NCI-H2029 treated with DMSO at 0.1 percent for 48 hours (cell line): ENCODE measurements at places on chromosomes 7 and 10.

- DNase-seq: no peak
These were observed 71.2 kb downstream of the APBB1IP start for GRCh38 chr10:26509307-26509706.

GRCh38 chr7:157391036-157391710 is 54.4 kb downstream of the DNAJB6 start:
- DNase-seq: no peak

DNA sequence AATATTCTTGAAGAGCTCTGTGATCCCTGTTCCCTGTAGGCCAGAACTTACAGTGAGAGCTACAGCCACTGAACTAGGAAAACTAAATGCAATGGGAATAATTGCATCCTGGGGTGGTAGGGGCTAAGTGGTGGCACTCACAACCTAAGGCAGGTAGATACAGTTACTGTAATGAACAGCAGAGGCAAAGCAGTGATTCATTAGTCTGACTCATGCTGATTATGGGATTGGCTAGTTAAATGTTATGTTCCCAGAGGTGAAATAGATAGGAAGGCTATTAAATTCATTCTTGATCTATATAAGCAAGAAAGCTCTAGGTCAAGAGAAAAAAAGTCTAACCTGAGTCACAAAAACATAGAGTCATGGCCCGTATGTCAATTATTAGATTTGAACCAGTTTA is 173.1 kb upstream of the MALRD1 start:
- DNase-seq: no peak

DNA sequence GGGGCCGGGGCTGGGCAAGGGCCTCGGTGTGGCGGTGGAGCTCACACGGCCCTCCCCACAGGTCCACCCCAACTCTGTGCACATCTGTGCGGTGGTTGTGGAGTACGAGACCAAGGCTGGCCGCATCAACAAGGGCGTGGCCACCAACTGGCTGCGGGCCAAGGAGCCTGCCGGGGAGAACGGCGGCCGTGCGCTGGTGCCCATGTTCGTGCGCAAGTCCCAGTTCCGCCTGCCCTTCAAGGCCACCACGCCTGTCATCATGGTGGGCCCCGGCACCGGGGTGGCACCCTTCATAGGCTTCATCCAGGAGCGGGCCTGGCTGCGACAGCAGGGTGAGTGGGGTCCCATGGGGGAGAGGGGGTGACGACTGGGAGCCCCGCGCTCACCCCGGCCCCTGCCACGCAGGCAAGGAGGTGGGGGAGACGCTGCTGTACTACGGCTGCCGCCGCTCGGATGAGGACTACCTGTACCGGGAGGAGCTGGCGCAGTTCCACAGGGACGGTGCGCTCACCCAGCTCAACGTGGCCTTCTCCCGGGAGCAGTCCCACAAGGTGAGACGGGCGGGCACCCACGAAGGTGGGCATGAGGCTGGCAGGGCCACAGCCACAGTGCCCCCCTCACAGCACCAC is 8.8 kb downstream of the TMEM120A start:
- DNase-seq: no peak

DNA sequence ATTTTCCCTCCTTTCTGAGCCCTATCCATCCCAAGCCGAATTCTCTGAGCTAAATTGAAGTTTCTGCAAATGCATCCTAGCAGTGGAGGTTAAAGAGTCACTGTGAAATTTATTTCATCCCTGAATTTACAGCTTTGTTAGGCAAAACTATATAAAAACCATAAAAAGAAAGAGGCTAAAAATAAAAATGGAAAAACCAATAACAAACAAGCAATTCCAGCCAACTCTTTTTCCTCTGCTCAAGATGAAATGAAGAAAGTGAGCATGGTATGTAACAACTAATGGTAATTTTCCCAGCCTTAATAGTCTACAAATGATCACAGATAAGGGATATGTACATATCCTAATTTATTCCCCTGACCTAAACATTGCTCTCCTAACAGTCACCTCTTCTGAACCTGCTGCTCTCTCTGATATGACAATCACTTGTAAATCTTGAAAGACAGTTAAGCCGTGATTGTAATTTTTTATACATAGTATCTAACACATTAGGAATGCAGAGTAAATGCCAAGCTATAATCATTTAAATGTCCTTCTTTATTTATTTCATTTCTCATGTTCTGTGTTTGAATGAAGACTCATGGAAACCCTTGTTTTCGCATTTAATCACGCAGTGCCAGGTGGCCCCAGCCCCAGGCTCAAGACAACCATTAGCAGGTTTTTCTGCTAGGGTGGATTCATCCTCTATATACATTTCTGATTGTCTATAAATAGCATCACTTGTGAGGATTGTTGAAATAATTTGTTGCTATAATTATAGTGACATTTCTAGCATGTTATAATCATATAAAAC is 48.6 kb upstream of the NRP1 start:
- no peak for DNase-seq

- DNase-seq: no peak
These were observed 25.6 kb upstream of the CRTAC1 start for GRCh38 chr10:98055841-98056516.

- no peak for DNase-seq
These were observed 64.2 kb downstream of the PWWP2B start for GRCh38 chr10:132461103-132461682.

- DNase-seq: no peak
These were observed 190.9 kb downstream of the RNLS start for GRCh38 chr10:88392222-88392621.

DNA sequence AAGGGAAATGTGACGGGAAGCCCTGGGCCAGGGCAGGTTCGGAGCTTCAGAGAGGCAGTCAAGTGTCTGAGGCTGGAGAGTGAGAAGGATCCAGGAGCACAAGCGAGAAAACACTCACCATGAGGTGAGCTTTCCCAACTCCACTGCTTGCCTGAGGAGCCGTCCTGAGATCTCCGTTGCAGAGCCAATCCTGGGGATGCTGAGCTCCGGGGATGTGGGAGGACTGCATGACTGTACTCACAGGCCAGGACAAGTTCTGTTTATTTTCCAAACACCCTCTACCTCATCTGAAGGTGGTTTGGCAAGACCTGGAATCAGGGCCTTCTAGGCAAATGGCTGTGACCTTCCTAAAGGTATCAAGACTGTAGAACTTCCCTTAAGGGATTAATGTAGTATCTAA is 38.7 kb downstream of the GLI3 start:
- no peak for DNase-seq

- no peak for DNase-seq
These were observed 51.0 kb downstream of the ATXN7L1 start for GRCh38 chr7:105825371-105825770.

DNA sequence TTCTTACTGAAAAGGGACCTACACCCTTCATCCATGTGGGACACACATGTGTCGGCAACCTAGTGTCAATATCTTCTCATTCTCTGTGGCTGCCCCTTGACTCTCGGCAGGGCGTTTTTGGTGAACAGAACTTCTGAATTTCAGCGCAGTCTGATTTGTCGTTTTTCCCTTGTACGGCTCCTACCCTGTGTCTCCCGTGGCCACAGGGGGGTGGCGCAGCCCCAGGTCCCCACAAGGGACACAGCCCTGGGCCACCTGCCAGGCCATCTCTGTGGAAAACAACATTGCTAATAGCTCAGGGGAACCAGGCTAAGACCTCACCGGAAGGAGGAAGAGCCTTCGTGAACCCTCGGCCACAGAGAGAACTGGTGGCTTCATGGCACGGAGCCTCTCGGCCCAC is 53.1 kb upstream of the NKX6-2 start:
- DNase-seq: no peak

DNA sequence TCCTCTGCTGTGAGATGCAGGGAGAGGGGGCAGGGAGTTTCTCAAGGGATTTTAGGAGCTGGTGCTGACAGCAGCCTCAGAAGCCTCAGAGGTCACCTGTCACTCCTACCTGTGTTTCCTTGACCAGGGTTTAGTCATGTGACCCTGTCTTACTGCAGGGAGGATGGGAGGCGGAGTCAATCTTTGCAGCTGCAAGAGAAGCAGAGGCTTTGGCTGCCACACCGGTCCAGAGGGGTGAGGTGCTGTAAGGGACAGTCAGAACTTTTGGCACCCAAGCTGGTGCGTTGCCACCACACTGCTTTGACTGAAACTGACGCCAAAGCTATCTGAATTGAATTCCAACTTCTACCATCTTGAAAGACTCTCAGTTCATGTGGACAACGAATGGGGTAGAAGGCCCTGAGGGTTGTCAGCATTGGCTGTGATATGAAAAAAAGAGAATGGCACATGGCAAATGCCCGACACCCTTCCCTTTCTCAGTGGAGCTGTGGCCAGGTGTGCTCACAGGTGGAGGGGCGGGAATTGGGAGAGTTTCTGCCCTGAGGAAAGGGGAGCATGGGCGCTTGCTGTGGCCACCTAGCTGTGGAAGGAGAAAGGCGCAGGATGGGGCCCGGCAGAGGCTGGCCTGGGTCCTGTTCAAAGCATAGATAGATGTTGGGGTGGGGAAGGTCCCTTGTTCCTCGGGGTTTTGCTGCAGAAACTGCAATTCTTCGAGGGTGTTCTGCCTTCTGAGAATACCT is 69.3 kb downstream of the ARHGAP22 start:
- no peak for DNase-seq

DNA sequence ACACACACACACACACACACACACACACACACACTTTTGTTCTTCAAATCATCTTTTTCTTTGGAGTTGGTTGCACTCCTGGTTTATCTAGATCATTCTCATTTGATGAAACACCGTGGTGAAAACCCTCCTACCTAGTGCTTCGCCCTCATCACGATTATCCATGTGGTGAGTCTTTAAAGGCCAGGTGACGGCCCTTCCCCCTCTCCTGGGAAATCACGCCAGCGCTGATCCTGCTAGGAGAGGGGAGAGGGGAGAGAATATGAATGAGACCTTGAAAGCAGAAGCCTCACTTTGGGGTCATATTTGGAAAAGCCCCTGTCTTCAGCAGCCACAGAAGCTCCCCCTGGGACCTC is 103.9 kb upstream of the LRRC4 start:
- no peak for DNase-seq

- no peak for DNase-seq
These were observed 23.7 kb upstream of the MRC1 start for GRCh38 chr10:17785276-17785930.

DNA sequence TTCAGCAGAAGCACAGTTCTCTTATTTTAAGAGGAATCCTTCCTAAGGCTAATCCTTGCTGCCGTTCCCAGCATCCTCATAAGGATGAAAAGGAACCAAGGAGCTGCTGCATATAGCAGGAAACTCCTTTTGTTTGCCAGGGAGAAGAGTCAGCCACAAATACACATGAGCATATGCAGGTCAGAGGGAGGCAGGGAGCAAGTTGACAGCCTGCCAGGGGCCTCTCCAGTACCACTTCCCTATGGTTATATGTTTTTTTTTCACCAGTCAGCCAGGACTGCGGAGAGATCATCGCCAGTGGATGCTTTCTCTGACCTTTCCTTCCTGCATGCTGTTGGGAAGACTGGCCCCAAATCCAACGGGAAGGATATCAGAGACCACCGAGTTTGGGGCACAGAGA is 39.8 kb downstream of the SLC35B4 start:
- DNase-seq: peak; percentile 35

DNA sequence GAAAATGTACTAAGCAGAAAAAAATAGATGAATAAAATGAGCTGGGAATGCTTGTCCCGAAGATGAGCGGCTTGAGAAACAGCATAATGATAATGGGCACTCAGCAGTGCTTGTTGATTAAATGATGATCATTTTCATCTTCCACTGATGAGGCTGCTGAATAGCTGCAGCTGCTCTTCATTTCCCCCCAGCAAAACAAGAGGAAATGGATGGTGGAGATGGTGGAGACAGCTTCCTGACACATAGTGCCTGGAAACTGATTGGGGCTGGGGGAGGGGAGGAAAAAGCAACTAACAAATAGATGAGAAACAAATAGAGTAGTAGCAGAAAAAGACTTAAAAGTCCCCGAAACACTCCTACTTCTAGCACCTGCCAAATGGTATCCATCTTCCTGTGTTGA is 41.4 kb downstream of the MRC1 start:
- no peak for DNase-seq

DNA sequence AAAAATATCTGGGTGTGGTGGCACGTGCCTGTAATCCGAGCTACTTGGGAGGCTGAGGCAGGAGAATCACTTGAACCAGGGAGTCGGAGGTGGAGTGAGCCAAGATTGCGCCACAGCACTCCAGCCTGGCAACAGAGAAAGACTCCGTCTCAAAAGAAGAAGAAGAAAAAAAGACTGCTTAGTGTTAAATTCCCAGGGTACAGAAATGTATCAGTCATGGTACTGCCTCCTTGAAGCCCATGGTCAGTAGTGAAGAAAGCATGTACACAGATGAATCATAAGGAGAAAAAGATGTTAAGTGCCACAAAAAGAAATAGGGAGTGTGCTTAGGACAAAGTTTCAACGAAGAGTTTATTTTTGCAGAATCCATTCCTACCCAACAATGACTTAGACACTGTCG is 62.5 kb upstream of the KMT2E start:
- DNase-seq: no peak

DNA sequence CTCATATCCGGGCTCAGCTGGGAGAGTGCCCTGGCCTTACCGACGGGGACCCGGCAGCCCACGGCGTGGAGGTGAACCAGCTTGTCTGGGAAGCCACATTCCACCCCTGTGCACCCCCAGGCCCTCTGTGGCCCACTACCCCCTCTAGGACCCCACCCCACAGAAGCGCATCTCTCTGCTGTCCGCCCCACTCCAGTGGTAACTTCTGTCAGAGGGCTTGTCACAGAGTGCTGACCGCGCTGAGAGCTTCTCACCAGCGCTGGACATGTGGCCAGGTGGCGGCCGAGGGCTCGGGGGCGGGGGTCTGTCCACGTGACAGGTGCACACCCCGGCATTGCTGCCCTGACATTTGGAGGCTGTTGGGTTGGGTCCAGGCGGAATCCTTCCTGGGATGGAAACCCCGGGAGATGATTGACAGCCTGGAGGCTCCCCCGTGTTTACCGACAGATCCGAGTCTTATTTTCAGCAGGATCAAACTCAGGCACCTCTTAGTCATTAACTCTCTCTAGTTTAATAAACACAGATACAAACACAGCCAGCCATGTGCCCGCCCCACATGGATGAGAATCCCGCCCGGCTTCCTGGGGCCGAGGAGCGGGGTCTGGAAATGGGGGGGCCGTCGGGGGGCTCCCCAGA is 5.1 kb downstream of the ELFN1 start:
- no peak for DNase-seq

GRCh38 chr7:24652251-24652939 is 79.1 kb downstream of the PALS2 start:
- no peak for DNase-seq

DNA sequence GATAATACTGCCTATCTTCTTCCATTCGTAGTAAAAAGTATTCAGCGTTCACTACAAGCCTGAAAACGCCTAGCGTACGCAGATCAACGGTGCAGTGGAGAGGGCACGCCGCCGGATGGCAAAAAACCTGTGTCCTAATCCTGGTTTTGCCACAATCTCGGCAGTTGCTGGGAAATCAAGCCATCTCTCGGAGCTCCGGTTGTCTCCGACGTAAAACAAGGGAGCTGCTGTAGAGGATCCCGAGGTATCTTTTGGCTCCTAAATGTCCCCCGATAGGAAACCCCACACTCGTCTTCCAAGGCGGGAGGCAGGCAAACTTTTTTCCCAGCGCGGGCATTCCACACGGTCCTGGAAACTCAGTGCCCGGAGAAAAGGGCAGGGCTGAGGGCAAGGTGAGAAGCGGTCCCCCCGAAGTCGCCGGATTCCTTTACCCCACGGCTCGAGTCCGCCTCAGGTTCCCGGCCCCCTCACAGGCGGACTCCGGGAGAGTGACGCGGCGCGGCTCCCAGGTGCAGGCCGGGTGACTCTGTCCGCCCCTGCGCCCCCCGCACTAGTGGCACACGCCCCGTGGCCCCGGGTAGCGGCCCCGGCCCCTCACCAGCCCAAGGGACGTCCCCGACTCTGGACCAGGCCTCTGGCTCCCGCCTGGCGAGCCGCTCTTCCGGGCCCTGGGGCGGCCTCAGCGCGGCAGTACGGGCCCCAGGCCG is 649 bp downstream of the IDE start:
- DNase-seq: no peak

- no peak for DNase-seq
These were observed 128.1 kb upstream of the ITGB1 start for GRCh38 chr10:33086100-33086499.
